ENCODE measurements at places on chromosomes 4 and X. TPM values are rescaled to one million over a fixed set of nuclear protein-coding genes. Genes with fewer than 3 reads are reported as not detected.

DNA sequence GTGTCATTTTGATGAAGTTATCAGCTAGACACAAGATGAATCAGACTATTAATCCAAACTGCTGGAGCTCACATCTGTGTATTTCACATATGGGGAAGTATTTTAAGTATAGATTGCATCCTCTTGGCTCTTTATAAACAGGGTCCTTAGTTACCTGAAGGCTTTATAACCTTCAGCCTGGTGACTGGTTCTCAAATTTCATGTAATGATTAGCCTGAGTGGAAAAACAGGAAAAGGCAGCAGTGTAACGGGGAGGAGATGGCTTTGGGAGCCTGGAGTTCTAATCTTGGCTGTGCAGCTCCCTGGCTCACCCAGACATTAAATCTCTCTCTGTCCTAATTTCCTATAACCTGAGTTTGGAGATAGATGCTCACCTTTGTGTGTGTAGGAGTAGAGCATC, 103.8 kb upstream of the HPF1 start:
- DNase-seq, result no peak

- DNase-seq, result no peak
Measured at GRCh38 chrX:119101168-119101567, 26.4 kb downstream of the KIAA1210 start.

- no peak for DNase-seq
Measured at GRCh38 chr4:113504422-113504821, 257.1 kb downstream of the CAMK2D start.

GRCh38 chr4:10207116-10207515, 90.5 kb upstream of the WDR1 start:
- no peak for DNase-seq

DNA sequence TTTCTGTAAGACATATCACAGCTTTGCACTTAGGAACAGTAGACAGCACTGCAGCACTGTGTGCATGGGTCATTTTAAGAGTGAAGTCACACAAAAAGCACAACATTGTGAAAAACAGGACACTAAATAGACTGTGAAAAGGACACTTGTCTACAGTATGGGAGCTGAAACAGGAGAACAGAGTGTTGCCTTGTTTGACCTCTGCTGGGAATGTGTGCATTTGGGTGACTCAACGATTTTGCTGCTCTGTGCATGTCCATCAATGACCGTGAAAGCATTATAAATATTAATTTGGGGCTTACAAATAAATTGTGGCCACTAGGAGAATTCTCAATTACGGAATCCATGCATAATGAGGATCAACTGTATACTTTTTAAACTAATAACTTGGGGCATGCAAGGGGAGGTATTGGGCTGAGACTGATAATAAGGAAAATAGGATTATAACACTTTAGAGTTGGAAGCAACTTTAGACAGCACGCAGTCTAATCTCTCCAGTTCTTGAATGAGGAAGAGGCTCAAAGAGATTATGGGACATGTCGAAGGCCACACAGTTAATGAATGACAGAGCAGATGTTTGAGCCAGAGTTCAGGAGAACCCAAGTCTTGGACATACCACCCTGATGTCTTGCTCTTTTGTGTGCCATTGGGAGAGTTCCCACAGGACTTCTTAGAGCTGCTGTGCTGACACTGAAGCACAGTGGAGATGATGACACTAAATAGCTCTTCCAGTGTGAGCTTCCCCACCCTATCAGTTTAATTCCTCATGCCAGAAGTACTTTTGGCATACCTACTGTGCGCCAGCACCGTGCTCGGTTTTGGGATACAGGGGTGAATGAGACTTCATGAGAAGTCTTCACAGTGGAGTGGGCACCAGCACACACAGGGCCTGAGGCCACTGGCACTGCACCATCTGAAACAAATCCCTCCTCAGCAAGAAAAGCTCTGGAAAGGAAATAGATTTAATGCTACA, 79.3 kb downstream of the FRAS1 start:
- DNase-seq, result no peak

- no peak for DNase-seq
Measured at GRCh38 chr4:84738622-84739021, 155.7 kb downstream of the CDS1 start.

DNA sequence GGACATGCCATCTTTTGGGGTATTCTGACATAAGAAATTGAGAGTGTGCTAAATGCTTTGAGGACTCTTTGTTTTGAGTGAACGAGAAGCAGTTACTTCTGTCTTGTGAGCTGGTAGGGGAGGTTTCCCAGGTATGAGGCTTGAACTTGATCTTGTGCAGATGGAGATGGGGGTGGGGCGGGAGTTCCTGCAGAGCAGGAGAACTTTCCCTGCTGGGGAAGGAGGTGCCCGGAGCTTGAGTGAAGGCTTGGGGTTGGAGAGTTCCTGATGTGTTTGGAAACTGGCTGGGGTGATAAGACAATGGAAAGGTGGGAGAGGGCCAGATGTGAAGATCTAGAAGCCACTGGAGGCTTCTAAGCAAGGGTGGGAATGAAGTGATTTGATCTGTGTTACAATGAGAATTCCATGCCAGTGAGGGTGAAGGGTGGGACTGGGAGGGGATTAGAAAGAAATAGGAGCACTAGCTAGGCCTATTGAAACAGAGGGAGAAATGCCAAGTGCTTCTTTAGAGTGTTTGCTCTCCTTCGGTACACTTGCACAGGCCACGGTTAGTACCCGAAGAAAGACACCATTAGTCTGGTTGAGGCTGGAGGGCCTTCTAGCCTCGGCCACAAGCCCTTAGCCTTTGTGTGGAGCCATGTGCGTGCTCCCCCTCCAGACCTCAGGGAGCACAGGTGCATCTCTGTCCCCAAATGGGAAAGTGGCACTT, 103.5 kb upstream of the STOX2 start:
- DNase-seq, result no peak

DNA sequence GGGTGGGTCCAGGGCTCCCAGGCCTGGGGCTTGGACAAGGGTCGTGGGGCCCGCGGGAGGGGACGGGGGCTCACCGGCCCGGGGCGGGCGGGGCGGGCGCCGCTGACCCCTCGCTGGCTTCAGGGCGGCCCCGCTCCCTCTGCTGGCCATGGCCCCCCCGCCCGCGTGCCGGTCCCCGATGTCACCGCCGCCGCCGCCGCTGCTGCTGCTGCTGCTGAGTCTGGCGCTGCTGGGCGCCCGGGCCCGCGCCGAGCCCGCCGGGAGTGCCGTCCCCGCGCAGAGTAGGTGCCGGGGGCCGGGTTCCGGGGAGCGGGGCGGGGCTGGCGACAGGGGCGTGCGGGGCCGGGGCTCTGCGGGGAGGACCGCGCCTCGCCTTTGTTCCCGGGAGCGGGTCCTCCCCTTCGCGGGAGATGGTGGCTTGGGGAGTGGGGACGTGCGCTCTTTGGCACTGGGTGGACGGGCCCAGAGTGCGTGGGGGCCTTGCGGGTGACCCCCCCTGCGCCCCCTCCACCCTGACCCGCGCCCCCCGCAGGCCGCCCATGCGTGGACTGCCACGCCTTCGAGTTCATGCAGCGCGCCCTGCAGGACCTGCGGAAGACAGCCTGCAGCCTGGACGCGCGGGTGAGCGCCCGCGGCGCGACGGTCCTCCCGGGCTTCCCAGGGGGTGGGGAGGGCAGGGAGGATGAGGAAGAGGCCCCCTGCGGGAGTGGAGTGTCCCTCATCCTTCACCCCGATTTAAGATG, 16.8 kb upstream of the NAT8L start:
- DNase-seq, result no peak

DNA sequence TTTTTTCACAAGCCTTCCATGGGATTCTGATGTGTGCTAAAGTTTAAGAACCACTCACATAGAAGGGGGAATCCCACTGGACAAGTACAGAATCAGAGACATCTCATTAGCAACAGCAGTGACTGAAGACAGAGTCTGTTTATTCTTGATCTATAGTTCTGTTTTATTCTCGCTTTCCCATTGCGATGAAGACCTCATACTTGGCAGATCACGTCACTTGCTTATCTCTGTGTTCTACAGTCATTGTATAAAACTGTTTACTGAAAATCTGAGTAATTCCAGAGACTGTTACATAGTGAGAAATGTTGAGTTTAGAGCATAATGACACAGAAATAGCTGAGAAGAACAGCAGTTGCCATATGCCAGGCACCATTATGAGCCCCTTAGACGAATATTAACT, 185.5 kb downstream of the PTTG2 start:
- no peak for DNase-seq

DNA sequence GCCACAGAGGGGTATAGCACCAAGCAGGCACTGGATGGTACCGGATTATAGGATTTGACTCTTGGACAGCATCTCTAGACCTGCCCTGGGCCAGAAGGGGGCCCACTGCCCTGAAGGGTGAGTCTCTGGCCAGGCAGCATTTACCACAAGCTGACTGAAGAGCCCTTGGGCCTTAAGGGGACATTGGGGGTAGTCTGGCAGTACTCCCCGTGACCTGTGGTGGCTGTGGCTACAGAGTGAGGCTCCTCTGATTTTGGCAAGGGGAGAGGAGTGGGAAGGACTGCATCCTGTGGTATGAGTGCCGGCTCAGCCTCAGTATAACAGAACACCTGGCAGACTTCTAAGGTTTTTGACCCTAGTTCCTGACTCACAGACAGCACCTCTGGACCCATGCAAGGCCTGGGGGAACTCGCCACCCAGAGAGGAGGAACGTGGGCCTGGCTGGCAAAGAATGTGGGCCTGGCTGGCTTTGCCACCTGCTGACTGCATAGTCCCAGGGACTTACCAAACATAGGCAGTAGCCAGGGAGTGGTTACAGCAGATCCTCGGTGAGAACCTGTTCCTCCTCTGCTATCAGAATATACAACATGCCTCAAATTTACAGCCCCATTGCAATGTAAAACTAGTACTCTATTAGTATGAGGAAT, 48.1 kb downstream of the ABCB7 start:
- peak; percentile 16 for DNase-seq

DNA sequence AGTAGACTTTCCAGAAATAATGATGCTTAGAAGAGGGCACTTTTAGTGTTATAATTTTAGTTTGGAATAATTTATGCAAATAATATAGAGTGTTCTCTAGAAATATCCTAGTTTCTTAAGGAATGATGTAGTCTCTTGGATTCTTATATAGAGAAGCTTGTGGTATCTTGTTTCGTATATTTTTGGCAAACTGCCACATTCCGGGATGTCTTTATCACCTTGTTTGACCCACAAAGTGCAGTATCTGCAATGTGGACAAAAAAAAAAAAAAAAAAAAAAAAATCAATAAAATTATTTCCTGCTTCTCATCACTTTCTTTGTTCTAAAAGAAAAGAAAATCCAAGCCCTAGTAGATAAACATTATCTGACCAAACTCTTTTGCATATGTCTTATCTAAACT, 1577.7 kb upstream of the TENM3 start:
- no peak for DNase-seq

DNA sequence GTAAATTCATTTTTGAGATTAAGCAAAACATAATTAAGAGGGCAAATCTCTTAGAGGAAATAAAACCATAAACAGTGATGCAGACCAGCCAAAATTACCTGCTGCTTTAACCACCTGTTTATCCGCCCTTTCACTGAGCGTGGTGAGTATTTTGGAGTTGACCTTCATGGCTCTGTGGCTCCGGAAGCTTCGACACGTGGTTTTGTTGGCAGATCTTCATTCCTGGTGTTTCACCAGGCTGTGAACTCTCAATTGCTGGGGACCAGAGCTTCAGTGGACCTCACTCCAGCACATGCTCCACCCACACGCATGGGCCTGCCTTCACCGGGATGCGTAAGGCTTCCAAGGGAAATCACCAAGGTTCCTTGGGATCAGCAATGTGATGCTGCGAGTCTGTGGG, 83.8 kb downstream of the FHDC1 start:
- DNase-seq, result no peak

GRCh38 chr4:76993787-76994641, 44.5 kb downstream of the SEPTIN11 start:
- DNase-seq, result no peak

DNA sequence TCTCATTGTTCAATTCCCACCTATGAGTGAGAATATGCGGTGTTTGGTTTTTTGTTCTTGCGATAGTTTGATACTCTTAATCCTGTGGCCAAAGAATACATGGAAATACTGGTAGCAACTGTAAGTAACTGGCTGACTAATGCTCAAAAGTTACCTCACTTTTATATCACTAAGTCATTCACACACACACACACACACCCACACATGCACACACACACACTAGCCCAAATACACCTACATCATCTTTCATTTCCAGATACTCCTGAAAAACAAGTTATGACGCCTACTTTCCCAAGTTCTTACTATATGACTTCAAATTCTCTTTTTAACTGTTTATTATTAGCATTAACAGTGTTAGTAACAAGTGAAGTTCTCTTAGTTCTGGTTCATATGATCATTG, 101.3 kb downstream of the DCHS2 start:
- DNase-seq, result no peak

GRCh38 chrX:68757331-68757730, 71.5 kb upstream of the EFNB1 start:
- DNase-seq, result no peak

GRCh38 chrX:147894366-147894963, 17.3 kb upstream of the FMR1 start:
- no peak for DNase-seq

DNA sequence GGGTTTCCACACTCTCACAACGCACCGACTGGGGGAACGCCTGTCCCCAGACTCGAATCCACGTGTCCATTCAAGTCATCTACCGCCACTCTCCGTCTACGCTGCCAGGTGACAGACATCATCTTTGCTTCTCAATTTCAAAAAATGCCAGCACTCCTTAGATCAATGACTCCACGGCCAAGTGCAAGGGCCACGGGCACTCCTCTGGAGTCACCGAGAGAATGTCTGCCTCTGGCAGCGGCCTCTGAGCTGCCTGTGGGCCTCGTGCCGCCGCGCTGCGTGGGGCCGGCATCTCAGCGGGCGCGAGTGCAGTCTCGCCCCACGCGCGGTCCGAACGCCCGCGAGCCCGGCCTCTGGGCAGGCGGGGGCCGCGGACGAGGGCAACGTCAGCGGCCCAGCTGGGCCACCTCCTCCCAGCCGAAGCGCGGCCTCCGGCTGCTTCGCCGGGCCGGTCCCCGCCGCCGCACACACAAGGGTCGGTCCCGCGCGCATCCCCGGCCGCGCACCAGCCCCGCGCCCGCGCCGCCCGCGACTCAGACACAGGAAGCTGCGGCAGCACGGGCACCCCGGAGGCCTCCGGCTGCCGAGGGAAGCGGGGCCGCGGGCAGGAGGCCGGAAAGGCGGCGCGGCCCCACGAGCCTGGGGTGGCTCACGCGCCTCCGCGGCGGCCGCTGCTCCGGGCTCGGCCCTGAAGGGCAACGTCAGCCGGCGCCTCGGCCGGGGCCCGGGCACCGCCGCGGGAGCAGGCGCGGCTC, 450 bp downstream of the ACSL1 start:
- peak; percentile 40 for DNase-seq

NCBP2L gene
- 0.20 TPM for total RNA-seq

SGMS2 gene
- 0.72 TPM for total RNA-seq

TCEAL6 gene
- 0.81 TPM for total RNA-seq

KLHL13 gene
- total RNA-seq, result 5.9 TPM

BTK gene
- 0.66 TPM for total RNA-seq

RPL9 gene
- total RNA-seq, result 1,191 TPM

DUSP9 gene
- total RNA-seq, result 2.5 TPM

RADX gene
- 3.0 TPM for total RNA-seq
